M059J (cell line): ENCODE measurements at places on chromosomes 6 and 20.

- no peak for DNase-seq
Measured at GRCh38 chr6:102387326-102388033, 994.0 kb downstream of the GRIK2 start.

DNA sequence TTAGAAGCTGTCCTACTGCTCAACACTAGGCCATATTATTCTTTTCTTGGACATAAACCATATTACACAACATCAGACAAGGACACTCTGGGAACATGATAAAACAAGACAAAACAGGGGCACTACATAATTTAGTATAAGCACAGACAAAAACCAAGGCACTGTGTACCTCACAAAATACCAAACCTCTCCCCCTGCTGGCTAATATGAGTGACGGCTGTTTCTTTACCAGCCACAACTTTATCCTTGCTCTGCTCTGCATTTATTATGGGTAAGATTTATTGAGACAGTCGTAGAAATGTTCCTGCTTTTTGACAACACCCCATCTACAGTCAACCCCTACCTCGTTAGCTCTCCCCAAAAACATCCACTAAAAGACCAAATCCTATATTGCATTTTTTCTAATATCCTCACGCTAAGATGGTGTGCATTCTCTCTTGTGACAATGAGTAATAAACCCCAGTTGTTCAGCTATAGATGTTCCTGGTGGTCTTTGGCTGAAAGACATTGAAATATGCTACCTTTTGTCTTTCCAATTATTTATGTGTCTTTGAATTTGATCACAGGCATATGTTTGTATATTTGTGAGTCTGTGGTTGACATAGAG is 23.8 kb upstream of the POLR1H start:
- peak; percentile 40 for DNase-seq

DNA sequence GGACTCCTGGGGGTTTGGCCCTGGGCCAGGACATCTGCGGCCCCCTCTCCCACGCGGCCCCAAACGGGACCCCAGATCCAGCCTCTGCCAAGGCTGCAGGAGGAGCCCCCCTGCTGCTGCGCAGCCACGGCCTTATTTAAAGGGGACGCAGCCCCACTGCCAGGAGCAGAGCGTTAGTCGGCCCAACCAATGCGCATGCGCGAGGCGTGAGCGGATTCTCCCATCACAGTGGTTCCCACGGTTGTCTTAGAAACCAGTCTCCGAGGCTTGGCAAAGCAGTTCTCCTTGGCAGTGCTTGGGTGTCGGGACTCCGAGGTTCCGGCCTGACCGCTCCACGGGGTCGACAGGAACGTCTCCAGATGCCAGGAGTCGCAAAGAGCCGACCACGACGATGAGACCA is 288.3 kb upstream of the ZNF337 start:
- no peak for DNase-seq

DNA sequence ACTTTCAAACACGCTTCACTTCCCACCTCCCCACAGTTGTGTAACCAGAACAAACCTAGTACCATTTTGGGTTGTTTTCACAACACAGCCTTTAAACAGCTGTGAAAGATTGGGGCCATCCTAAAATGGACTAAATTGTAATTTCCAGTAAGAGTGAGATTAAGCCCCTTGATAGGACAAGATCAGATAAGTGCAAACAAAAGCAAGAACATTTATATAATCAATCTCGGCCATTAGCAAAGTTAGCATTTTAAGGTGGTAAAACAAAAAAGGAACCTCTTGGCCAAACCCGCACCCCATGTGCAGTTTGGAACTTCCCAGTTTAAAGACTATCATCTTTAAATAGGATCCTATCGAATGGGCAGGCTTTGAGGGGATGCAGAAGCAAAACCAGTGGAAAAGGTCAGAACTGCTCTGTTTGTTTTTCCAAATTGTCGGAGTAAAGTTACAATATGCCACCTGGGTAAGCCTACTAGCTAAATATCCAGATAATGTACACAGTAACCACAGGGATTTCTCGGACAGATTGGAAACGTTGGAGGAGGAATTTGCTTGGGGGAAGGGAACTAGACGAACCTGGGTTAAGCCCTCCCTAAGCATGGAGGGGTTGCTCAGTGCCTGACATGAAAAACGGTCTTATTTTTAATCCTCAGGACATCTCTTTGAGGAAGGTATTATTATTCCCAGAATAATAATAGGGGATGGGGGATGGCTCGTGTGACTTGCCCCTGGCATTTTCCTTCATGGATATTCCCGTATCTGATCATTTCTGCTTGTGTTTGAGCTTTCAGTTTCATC is 159.8 kb upstream of the SALL4 start:
- DNase-seq, result no peak

DNA sequence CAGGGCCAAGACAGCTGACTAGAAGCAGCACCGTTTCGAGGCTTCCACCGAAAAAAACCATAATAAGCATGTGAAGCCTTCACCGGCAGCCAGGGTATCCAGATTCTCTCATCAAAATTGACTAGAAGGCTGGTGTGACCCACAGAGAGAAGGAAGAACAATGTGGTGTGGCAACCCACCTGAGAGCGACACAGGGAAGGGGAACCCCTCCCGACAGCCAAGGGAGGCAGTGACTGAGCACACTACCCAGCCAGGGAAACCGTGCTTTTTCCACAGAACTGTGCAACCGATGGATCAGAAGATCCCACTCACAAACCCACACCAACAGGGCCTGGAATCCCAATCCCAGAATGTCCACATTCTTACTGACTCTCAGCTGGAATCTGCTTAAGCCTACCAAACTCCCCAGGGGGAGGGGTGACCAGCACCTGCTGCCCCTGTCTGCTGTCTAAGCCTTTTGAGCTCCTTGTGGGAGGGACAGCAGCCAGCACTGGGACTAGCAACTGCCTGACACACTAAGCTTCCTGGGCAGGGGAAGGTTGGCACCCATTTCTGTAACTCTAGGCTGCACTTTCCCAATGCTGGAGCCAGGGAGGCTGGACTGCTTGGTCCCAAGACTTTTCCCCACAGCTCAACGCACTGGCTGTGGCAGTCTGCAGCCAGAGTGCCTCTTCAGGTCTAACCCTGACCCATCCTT is 231.9 kb upstream of the FAM83B start:
- DNase-seq, result no peak

- DNase-seq, result no peak
Measured at GRCh38 chr20:63230800-63231268, 4.9 kb upstream of the BIRC7 start.

DNA sequence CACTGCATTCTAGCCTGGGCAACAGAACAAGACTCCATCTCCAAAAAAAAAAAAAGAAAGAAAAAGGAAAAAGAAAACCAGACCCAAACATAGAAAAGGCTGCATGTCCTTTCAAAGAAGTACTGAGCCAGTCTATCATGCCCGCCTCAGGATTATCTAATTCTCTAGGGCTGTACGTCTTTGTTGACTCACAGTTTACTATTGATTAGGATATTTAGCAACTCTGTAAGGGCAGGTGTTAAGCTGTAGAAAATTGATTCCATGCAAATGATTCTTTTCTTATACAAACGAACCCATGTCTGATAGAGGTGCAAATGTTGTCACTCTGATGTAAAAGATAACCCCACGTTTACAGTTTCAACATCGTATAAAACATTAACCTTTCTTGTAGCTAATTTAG is 209.0 kb downstream of the TTLL2 start:
- DNase-seq, result no peak

GRCh38 chr6:166908811-166909210 is 47.5 kb downstream of the RNASET2 start:
- DNase-seq, result no peak

DNA sequence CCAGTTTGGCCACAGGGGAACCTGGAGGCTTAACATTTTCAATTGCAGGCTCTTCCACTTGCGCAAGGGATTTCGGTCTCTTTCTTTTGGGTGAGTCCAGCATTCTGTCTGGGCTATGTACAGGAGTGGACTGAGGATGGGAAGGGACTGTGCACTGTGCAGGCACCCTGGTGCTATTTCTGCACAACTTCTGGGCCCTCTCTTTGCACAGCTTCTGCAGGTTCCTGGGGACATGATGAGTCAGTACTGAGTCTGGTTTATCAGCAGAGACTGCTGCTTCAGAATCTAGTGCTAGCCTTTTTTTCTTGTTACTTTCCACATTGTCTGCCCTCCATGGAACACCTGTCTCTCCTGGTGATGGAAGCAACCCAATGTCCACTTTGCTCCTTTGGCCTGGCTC is 78.5 kb upstream of the ASF1A start:
- no peak for DNase-seq

- DNase-seq, result no peak
Measured at GRCh38 chr6:99530627-99531026, 15.4 kb upstream of the USP45 start.

- no peak for DNase-seq
Measured at GRCh38 chr20:49356676-49357075, 78.8 kb upstream of the ZNFX1 start.

- no peak for DNase-seq
Measured at GRCh38 chr6:79646006-79646405, 14.9 kb downstream of the SH3BGRL2 start.

DNA sequence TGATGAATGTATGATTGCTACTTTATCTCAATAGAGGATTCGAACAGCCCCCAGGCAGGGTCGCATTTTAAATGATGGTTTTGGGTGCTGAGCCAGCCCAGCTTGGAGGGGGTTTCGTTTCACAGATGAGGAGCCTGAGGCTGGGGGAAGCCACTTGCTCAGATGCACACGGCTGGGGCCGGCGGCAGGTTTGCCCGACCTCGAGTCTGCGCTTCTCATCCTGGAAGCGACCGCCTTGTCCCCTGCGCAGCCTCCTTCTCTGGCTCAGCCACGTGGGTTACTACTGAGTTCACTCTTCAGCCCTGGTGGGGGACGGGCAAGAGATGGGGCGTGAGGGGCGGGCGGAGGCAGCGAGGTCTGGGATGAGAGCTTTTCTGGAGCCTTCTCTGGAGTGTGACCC is 25.3 kb downstream of the NTSR1 start:
- DNase-seq, result no peak

- DNase-seq, result no peak
Measured at GRCh38 chr6:117205876-117206275, 59.5 kb upstream of the VGLL2 start.

DNA sequence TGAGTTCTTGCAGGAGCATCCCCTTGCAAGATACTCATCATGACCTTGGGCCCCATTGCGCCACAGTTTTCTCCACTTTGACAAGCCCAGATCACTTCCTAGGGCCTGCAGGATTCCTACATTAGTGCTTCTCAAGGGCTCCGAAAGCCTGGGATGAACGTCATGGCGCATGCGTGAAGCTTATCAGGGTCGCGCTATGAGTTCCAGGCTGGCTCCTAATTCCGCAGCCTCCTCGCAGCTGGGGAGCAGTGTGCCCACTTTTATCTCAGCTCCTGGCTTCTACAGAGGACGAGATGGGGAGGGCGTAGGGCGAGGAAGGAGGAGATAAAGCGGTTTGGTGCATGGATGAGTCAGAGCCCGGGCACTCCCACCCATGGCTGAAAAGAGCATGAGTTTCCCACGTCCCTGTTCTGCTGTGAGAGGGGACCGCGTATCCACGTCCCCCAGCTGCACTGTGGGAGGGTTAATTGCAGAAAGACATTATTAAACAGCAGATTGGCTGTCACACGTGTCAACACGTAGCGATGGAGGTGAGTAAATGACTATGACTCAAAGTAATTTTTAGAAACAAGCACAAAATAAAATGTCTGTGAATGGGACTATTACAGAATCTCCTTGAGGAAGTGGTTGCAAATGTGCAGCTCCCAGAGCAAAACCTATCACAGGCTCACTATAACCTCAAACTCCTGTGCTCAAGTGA is 72.9 kb upstream of the DSP start:
- DNase-seq, result peak; percentile 79

GRCh38 chr6:20168690-20169089 is 43.6 kb downstream of the MBOAT1 start:
- DNase-seq, result no peak

GRCh38 chr20:45322952-45323383 is 14.9 kb upstream of the MATN4 start:
- DNase-seq, result peak; percentile 76

DNA sequence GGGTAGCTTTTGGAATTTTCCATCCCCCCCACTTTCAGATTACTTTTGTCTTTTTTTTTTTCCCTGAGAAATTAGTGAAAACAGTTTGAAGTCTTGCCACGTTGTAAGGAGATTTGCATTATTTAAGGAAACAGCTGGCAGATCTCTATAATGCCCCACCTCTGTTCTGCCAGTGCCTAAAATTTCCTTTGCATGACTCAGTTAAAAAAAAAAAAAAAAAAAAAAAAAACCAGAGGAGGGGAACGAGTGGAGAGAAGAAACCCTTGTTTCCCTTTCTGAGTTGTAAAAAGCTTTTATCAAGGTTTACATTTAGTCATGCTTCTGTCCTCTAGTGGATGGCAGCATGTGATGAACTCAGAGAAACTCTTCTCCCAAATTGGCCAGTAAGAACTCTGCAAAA is 33.5 kb downstream of the CARMIL1 start:
- DNase-seq, result peak; percentile 86

DNA sequence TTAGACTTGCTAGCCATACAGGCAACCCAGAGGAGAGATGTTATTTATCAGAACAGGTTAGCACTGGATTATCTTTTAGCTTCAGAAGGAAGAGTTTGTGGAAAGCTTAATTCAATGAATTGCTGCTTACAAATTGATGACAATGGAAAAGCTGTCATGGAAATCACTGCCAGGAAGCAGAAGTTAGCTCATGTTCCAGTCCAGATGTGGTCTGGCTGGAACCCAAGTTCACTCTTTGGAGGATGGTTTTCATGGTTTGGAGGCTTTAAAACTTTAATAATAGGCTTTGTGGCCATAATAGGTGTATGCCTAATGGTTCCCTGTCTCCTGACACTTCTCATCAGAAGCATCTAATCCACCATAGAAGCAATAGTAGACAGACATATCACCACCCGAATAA is 699.0 kb downstream of the PHF3 start:
- peak; percentile 57 for DNase-seq

GRCh38 chr20:19654921-19655320 is 103.1 kb upstream of the RIN2 start:
- no peak for DNase-seq

GRCh38 chr6:31547727-31548543 is 527 bp downstream of the NFKBIL1 start:
- DNase-seq, result no peak

GRCh38 chr20:18628330-18628920 is 40.6 kb downstream of the DTD1 start:
- DNase-seq, result peak; percentile 9

GRCh38 chr6:33757906-33758305 is 11.2 kb upstream of the IP6K3 start:
- DNase-seq, result no peak

DNA sequence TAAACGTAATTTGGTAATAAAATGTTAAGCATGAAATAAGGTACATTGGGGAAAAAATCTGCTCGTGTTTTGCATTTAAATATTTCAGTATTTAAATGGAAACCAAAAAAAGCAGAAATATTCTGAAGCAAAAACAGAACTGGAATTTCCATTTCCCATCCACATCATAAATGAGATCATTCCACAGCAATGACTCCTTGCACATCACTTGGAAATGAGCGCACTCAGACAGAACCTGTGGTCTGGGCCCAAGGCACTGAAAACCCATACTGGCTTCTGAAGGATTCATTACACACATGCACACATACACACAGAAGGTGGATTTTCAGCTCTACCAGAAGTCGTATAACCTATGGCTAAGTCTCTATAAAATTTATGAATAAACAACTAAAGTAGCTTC is 174.8 kb downstream of the IBTK start:
- DNase-seq, result peak; percentile 86

GRCh38 chr6:167782698-167783517 is 43.8 kb upstream of the AFDN start:
- no peak for DNase-seq
